ENCODE measurements at places on chromosomes 7 and 10.
A peak's percentile ranks its signal among the peaks of the same experiment; 100 is the strongest.

DNA sequence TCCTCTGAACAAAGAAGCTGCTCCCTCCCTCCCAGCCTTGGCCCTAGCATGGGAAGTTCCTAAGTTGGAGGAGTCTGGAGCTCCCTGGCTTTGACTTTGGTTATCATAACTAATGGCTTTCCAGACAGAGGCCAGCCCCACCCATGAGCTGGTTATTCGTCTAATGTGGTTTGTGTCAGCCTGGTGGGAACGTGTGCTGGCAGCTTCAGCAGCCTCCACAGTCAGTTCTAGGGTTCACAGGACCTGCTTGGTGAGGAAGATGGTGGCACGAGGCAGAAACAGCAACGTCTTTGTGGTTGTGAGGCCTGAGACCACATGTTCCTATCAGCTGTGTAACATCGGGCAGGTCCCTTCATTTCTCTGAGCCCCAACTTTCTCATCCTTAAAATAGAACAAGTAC, 103.1 kb downstream of the PAXIP1 start:
- DNase-seq, result no peak

- no peak for DNase-seq
These were observed 30.9 kb downstream of the COL1A2 start for GRCh38 chr7:94425546-94425945.

DNA sequence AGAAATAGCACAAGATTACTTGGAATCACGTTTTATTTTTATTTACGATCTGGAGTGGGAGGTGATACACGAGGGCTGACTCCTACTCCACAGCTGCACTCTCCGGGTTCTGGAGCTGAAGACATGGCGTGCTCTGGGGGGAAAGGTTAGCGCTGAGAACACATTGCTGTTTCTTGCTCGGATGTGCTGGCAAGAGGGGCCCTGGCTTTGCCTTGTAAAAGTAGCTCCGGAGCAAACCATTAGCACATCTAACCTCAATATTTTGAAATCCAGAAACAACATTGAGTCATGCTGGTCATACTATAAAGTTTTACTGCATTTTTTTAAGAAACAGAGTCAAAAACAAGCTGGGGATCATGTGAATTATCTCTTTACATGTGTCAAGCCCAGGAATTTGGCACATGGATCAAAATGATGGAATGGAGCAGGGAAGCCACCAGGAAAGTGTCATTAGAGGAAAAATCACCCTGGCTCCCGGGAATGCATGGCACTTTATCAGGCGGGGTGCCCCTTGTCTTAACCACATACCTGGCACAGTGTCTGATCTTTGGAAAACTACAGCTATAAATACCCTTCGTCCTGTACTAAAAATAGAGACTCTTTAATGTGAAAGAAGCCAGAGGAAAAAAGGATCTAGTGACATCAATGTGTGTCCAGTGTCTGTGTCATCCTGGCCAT, 31.6 kb upstream of the LYZL1 start:
- DNase-seq, result no peak

GRCh38 chr10:3287572-3288445, 115.2 kb upstream of the PITRM1 start:
- no peak for DNase-seq

DNA sequence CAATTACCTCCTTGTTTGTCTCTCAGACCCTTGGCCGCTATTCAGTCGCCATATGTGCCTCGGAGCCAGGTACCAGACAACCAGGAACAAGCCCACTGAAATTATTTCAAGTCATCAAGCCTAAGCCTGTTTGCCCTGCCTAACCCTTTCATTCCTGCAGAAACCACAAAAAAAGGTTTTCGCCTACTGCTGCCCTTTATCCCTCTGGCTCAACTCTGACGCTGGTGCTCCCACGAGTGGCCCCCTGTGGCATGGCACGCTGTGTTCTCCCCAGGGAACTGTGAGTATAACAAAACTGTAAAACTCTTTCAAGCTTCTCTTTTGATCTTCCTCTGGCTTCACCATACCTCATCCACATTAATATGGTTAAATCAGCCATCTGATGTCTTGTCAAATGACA, 215.7 kb upstream of the CDC14C start:
- no peak for DNase-seq

DNA sequence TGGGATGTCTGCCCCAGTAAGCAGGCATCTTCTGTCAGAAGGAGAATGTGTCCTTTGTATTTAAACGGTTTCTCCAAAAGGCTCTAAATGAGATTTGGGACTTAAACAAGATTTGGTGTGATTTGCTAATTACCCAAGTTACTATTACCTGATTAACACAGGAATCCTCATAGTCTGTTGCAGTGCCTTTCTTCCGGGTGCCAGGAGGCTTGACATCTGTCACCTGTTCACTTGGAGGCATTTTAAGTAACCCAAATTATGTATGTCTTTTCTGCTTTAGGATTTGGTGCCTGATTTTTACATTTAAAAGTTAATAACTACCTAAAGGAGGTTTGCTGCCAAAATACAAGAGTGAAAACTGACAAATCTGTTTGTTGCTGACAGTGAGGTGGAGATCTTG, 587.9 kb upstream of the GALNT17 start:
- no peak for DNase-seq

- no peak for DNase-seq
These were observed 29.5 kb downstream of the PLEKHA8 start for GRCh38 chr7:30057741-30058140.

- no peak for DNase-seq
These were observed 139.9 kb upstream of the ZNF438 start for GRCh38 chr10:31171402-31172083.

DNA sequence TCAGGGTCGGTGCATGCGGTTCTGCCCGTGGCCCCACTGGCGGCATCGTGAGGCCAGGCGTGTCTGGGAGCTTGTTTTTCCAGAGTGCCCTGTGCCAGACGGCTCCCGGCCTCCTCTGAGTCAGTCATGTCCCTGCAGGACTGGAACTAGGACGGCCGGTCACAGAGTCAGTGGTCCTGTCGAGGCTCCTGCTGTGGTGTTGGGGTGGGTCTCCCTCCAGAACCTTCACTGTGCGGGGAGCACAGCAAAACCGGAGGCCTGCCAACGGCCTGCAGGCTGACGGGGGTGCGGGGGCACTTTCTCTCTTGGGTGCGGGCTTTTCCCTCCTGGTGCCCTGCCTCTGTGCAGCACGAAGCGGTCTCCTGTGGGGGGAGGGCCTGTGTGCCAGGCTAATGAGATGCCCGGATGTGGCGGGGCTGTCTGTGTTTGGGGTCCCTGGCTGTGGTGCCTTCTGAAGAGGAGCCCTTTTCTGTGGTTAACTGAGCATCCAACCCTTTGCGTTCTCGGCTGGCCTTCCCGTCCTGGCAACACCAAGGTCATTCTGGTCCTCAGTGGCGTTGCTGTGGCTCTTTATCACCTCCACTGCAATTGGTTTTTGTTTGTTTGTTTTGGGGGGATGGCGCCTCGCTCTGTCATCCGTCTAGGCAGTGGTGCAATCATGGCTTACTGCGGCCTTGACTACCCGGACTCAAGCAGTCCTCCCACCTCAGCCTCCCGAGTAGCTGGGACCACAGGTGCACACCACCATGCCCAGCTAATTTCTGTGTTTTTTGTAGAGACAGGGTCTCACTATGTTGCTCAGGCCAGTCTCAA, 8.0 kb downstream of the GET4 start:
- no peak for DNase-seq

- DNase-seq, result no peak
These were observed 393.6 kb upstream of the CELF2 start for GRCh38 chr10:10623958-10624566.

DNA sequence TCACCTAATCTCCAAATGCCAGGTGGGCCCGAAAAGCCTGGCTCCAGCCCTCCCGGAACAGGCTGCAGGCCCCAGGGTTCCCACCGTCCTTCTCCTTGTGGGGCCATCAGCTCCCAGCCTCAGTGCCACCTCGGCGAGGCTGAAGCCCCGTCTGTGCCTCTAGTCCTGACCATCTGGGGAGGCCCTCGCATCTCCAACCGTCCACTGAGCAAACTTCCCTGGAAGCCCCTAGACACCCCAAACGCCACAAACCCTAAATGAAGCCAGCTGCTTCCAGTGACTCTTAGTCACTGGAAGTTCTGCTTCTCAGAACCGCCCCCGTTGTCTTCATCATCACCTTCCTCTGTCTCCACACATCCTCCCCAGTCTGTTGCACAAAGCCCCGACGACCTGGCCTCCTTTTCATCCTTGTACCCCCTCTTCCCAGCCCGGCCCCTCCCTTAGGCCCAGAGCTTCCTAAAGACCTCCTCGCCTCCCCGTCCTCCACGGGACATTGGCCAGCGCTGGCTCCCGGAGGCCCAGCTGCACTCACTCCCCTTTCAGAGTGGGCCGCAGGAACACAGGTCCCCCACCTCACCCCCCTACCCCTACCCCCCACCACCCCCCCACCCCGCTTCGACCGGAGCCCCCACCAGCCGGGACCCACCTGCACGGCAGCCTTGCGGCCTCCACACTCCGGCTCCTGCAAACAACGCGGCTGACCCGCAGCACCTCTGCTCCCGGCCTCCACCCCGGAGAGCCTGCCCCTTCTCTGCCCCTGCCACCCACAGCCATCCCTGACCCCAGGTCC, 1.1 kb upstream of the DIP2C start:
- DNase-seq, result no peak

GRCh38 chr7:96836456-96836855, 126.8 kb upstream of the SEM1 start:
- no peak for DNase-seq

DNA sequence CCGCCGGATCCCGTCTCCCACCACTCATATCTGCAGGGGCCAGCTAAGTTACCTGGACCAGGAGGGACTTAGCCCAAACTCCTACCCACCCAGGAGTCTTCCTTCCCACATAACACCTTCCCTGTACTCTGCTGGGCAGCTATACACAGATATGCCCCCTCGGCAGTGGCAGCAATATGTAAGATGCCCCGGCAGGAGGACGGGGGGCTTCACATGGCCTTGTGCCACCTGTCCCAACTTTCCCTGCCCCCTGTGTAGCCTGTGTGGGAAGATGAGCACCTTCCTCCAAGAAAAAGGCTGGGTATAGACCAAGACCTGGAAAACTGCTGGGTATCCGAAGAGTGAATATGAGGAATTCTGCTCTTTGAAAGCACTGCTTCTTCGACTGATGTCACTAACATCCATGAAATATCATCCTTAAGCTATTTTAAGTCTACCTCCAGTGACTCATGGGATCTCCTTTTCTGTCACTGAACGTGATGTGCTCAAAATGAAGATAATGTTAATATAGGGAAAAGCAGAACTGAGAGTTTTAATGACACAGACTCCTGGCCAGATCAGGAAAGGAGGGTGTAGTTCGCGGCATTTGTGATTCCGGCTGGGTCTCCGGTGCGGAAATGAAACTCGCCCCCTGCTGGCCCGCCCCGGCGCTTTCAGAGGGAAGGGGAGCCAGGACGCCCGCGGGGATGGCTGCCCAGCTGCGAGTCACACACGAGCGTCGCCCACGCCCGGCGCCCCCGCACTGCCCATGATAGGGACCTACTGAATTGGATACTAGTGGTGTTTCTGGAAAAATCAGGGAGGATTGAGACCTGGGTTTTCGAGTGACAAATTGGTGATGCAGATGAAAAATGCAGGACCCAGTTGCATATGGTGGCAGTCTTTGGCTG, 256.9 kb upstream of the NFE2L3 start:
- peak; percentile 8 for DNase-seq

GRCh38 chr7:137390076-137390475, 46.5 kb upstream of the PTN start:
- no peak for DNase-seq

DNA sequence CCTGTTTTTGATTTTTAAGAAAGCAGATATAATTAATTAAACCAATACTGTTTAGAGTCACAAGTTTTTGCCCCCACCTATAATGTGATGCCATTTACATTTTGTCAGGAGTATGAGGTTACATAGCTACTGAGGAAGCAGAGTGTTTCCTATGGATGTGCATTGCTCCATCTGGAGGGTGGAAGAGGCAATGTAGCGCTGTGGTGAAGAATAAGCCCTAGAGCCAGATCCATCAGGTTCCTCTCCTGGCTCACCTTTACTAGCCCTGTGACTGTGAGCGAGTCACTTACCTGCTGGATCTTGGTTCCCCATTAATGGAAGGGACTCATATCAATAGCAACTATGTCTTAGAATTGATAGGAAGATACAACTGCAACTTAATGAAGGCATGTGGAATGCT, 216.0 kb downstream of the GPAM start:
- DNase-seq, result no peak

GRCh38 chr10:43234471-43235041, 32.3 kb downstream of the RASGEF1A start:
- DNase-seq, result no peak

DNA sequence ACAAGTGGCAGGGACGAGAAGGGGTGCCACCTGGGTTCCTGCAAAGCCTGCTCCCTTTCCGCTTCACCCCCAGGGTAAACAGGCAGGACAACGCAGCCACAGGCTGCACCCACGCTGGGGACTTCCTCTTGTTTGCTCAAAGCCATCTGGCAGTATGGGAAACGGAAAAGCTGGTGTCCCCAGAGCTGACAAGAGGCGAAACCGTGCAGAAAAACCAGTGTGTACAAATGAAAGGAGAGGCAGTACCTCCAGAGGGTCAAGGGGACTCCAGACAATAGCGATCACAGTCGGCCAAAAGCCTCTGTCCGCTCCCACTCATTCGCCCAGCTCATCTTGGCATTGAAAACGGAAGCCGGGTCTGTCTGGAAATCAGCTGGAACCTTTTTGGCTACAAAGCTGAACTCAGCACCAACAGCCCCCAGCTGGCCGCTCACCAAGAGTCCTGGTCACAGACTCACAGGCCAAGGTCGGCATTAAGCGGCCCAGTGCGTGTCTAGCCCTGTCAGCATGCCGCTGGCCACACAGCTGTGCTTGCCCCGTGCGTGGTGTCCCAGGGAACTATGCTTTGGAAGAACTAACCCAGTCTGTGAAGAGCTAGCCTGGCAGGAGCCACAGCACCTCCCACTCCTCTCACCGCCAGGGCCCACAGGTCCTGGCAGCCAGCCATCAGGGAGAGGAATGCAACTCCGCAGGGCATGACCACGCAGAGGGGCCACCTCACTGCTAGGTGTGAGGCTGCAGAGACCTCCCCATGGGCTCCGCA, 10.4 kb downstream of the TNS3 start:
- DNase-seq, result no peak

DNA sequence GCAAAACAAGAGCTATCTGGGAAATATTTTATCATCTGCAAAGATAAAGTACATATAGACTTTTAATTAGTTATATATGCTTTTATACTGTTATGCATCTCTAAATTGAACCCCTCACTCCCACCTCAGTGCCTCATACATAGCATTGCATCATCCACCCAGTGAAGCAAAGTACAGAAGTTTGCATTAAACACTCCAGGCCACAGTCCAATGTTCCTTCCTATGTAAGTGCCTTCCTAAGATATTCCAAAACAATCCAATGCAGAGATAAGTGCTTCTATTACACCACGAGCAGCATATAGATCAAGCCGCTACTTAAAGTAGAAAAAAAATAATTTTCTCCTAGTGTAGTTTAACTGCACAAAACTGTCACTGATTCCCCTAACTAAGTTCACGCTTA, 3.4 kb downstream of the CPXM2 start:
- DNase-seq, result no peak

DNA sequence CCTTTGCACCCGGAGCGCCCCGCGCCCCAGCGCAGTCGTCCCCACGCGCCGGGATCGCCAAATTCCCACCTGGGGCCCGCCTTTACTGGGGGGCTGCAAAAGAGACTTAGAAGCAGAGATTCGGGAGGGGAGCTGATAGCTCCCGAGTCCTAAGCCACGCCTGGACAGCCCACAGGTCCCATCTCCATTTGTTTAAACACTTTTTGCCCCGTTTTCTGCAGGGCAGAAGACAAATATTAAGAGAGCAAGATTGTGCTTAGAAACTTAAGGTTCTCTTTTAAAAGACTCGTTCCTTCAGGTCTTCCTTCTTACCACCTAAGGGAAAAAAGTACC, 299.1 kb upstream of the NFE2L3 start:
- no peak for DNase-seq

- DNase-seq, result no peak
These were observed 18.6 kb upstream of the SDK1 start for GRCh38 chr7:3282457-3282856.

Data from activated CD4-positive, alpha-beta T cell treated with anti-CD3 and anti-CD28 coated beads, Interleukin-2, amount 50 U/mL, for 24 hours (primary cell).